ENCODE measurements at places on chromosomes 7 and 10. TPM values are rescaled to one million over a fixed set of nuclear protein-coding genes. Genes with fewer than 3 reads are reported as not detected.

GRCh38 chr7:130152493-130153210, 52.6 kb downstream of the TMEM209 start:
- peak; percentile 28 for DNase-seq

DNA sequence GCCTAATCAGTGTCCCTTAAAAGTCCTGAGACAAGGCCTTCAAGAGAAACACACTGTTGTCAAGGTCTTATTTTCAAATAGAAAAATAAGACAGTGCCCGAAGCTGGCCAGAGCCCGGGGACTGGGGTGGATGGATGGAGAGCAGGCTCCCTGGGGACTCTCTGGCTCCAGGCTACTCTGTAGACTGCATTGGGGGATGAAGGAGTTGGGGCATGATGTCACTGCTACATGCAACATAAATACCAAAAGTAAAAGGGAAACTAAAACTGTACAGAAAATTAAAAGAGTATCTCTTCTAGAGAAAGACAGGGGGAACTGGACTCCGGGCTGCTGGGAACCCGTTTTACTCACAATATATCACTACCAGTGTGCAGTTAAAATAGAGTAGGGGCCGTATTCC, 629.8 kb downstream of the KCNMA1 start:
- DNase-seq = no peak

GRCh38 chr10:27225011-27225590, 15.5 kb downstream of the ACBD5 start:
- no peak for DNase-seq

DNA sequence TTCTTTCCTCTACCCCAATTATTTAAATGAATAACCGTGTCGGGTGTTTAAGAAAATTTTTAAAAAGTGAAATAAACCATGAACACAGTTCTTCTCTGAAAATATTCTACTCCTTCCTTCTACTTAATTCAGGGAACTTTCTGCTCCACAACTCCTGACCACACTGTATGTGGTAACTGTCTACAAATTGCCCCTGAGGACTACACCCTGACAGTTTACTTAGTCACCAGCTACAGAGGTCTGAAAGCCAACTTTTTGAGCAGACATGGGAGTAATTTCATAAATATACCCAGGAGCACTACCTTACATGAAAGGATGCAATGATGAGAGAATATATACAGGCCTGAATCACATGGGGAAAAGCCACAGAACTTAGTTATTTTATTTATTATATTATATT, 523.2 kb upstream of the SORCS1 start:
- DNase-seq = no peak

GRCh38 chr10:60664859-60665258, 113.4 kb upstream of the CDK1 start:
- no peak for DNase-seq

GRCh38 chr10:12194752-12195271, 879 bp downstream of the NUDT5 start:
- peak; percentile 43 for DNase-seq

Gene GHITM
- 234 TPM for total RNA-seq

Gene WASL
- total RNA-seq = 7.2 TPM

GRCh38 chr7:106134241-106134640, 22.1 kb upstream of the SYPL1 start:
- DNase-seq = no peak

- DNase-seq = no peak
Observed at GRCh38 chr10:96413151-96413787, 54.5 kb upstream of the OPALIN start.

DNA sequence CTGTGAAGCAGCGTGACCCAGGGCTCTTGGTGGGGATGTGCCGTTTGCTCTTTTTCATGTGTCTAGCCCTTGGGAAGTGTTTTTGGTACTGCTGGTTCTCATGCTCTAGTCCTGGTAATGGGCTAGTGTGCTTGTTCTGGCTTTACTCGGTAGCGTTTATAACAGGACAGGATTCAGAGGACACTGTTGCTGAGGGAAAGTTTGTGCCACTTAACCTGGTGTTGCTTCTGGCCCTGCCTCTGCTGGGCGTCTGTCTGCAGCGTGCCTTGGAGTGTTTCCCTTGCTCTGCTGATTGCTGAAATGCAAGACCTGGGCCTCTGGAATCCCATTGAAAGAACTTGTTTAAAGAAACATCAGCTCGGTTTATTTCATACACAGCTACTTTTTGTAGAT, 35.0 kb downstream of the INPP5A start:
- no peak for DNase-seq

DNA sequence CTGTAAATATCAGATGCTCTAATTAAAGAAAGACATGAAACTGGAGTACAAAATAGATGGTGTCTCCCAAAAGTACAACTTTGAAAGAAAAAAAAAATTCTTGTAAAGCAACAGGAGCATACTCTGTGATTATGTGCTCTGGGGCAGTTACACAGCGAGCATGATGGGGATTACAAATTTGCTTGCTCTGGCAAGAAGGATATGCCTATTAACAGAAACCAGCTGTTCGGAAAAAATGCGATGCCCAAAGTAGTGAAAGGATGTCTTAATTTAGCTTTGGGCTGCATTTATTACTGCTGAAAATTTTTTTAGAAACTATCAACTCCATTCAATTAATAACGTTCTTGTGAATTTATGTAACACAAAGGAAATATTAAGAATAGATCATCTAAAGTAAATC, 256.9 kb upstream of the TPK1 start:
- DNase-seq = no peak

- peak; percentile 90 for DNase-seq
Observed at GRCh38 chr10:101569622-101570427, 18.2 kb downstream of the POLL start.

DNA sequence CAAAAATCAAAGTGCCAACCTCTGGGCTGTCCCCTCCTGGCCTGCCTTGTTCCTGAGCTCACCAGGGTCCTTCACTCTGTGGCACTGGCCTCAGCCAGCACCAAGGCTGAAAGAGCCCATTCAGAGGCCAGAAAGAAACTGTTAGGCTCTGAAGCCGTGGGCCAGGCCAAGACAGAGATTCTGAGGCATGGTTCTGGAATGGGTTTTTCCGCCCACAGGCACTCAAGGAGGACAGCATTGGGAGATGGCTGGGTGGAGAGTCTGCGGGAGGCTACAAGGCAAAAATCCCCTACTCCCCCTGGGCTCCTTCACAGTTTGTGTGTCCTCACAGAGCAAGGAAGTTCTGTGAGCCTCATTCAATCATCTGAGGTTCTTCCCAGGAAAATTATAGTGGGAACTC, 31.7 kb downstream of the GRIFIN start:
- DNase-seq = no peak

Gene AKR1C2
- not detected for total RNA-seq

GRCh38 chr7:156984174-156984891, 26.1 kb downstream of the MNX1 start:
- DNase-seq = no peak

DNA sequence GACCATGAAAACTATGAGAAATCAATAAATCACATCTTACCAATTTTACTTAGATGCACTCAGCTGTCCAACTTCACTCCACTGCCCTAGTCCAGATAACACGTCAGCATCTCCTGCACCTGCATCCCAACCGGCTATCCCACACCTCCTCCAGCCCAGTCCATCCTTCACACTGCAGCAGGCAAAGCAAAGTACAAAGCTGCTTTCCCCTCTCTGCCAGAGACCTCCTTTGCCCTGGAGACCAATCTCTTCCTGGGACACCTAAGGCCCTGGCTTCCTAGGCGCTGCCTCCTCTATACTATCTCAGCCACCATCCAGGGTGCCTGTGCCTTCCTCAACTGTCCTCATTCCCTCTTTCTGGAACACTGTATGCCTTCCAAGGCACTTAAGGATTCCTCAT, 90.3 kb upstream of the DDC start:
- DNase-seq = no peak

GRCh38 chr7:504221-505111, 15.2 kb downstream of the PDGFA start:
- no peak for DNase-seq
